Ammon's horn (tissue), 1 donor: ENCODE measurements at places on chromosomes 13 and 19.

DNA sequence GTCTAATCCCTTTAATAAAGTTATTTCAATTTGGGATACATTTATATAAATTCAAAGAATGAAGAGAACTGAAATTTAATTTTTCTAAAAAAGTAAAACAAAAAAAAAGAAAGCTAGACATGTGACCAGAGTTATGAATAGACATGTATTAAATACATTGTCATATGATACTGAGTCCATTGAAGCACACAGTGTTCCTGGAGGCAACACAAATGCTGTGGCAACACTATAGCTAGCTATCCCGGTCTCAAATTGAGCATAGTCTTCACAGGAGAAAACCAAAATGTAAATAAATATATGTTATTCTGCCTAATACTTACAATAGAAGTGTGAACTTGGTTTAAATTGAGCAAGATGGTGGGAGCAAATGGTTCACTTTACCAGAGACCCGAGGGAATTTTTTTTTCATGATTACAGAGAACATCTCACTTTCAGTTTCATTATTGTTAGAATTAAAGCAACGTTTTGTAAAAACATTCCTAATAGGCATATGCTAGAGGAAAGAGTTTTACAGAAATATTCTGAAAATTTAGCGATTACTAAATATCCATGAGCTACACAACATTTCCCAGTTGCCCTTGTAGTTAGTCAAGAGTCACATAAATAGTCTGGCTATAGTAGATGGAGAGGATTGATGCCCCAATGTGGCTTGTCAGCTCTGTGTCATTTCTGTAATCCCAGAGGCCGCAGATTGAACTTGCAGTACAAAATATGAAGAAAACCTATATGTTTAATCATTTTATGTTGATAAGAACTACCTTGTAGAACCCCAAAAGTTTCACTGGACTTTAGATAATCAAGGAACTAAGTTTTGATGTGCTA lies 775.7 kb upstream of the SPRY2 start:
- no peak for DNase-seq

- DNase-seq: no peak
Measured at GRCh38 chr13:111110054-111110453, 5.1 kb upstream of the ARHGEF7 start.

- no peak for DNase-seq
Measured at GRCh38 chr19:19461671-19462622, 53.4 kb downstream of the TSSK6 start.

GRCh38 chr19:4717191-4717965 lies 6.3 kb downstream of the DPP9 start:
- no peak for DNase-seq

GRCh38 chr19:1757468-1758230 lies 4.3 kb downstream of the ONECUT3 start:
- DNase-seq: no peak

DNA sequence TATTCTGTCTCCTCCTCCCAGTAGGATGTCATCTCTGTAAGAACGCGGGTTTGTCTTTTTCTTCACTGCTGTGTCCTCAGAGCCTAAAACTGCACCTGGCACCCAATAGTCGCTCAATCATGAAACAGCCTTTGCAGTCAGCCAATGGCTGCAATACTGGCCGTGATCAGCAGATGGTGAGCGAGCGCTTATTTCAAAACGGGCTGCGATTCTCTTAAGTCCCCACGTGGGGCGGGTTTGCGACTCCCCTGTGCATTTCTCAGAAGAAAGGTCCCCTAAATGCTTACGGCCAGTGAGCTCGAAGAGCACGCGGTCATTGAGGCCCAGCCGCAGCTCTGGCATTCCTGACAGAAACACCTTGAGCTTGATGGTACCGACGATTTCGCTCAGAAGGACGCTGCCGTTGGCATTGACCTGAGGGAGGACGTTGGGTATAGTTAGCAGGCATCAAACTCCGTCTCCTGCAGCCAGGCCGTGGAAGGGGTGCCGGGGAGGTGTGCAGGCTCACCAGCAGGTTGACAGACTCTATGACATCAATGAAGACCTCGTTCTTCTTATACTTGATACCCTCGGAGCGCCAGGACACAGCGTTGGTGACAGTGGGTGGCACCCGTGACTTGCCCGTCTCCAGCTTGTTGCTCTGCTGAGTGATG lies 6.0 kb downstream of the AP1M2 start:
- DNase-seq: peak; percentile 95
